ENCODE measurements at places on chromosomes 1 and 21. TPM values are rescaled to one million over a fixed set of nuclear protein-coding genes. Genes with fewer than 3 reads are reported as not detected.

GCSAML gene
- total RNA-seq = 0.43 TPM

GATAD2B gene
- total RNA-seq = 70.0 TPM

OR10J1 gene
- total RNA-seq = not detected

USP16 gene
- total RNA-seq = 44.1 TPM

ORC1 gene
- 38.9 TPM for total RNA-seq

- H3K27ac ChIP-seq = no peak overlapping the region
- H3K4me1 ChIP-seq = peaks cover 7% of the 10 kb centered on the region
- peaks cover 6% of the 10 kb centered on the region for H3K36me3 ChIP-seq
- DNase-seq = no peak
Measured at GRCh38 chr1:33219886-33220661, 36.2 kb upstream of the ZNF362 start.

GRCh38 chr1:240109920-240110636, 18.4 kb downstream of the FMN2 start:
- no peaks in the 10 kb centered on the region for H3K27me3 ChIP-seq
- H3K27ac ChIP-seq = no peak overlapping the region
- H3K4me3 ChIP-seq = no peak overlapping the region
- DNase-seq = no peak
- H3K4me1 ChIP-seq = no peaks in the 10 kb centered on the region

DNA sequence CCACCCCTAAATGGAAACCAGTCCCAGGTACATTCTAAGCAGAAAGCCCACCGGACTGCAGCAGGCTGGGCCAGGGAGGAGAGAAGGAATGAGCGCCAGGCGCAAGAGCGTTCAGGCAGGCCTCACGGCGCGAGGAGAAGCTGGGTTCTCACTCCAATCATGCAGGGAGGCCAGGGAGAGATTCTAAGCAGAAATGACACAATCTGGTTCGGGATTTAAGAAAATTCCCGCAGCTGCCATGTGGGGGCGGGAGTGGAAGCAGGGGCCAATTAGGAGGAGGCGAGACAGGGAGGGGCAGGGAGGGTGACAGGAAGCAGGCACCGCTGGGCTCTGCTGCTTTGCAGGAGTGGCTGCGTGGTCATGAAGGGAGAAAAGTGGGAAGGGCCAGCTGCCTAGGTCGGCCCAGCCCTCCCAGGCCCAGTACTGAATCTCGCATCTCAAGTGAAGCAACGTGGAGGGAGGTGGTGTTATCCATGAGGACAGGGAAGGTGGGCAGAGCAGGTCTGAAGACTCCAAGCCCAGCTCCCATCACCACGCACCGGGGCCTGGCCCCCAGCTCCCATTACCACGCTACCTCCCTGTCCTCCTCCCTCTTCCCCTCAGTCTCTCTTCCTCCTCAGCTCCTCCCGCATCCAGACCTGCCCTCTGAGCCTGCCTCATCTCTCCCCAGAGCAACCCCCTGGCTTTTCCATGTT, 11.8 kb downstream of the NPHP4 start:
- no peaks in the 10 kb centered on the region for H3K27me3 ChIP-seq
- DNase-seq = no peak
- no peak overlapping the region for H3K4me3 ChIP-seq
- peaks cover 15% of the 10 kb centered on the region for H3K4me1 ChIP-seq
- H3K36me3 ChIP-seq = peaks cover 16% of the 10 kb centered on the region

DNA sequence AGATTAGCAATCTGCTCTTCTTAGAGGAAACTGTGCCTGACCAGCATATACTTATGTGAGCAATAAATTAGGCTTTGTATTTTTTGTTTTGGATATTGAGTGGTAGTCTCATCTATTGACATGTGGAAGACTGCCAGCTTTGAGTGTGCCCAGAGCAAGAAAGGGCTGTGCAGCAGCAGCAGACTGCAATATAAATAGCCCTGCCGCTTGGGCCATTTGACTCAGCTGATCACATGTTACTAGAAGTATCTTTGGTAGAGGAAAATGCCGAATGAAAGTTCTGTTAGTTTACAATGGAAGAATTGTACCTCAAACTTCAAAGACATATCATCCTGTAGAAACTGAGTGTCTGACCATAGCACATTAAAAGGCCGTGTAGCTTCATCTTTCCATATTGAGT, 9.1 kb upstream of the PSMB2 start:
- peaks cover 61% of the 10 kb centered on the region for H3K27me3 ChIP-seq
- no peaks in the 10 kb centered on the region for H3K36me3 ChIP-seq
- no peaks in the 10 kb centered on the region for H3K4me1 ChIP-seq
- no peak for DNase-seq
- H3K27ac ChIP-seq = no peak overlapping the region
- no peak overlapping the region for H3K4me3 ChIP-seq

DNA sequence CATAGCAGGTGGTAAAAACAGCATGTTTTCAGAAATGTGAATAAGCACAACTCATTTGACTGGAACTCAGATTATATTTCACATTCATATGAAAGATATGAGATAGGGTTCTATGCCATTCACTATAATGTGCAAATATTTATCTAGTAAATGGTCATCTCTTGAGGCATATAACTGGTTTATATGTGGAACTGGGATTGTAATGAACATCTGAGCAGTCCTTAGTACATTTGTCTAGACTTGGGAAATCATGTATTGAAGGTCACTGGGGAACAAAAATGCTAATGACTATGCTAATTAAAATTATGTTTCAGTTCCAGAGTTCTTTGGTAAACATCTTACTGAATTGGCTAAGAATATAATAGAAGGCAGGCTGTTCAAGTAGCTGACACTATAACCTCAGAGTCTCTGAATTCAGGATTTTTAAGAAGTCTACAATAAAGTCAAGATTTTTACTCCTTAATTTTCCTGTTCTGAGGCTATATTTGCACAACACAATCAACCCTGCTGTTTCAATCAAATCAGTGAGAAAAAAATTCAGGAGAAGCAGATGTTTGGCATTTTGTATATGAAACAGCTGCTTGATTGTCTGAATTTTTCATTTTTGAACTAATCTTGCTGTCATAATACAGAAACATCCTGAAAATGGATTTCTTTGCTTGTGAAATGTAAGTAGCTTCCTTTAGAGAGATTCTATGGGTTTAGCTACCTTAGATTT, 244.8 kb upstream of the RGS18 start:
- no peaks in the 10 kb centered on the region for H3K36me3 ChIP-seq
- no peak for DNase-seq
- no peak overlapping the region for H3K27ac ChIP-seq
- no peak overlapping the region for H3K4me3 ChIP-seq

DNA sequence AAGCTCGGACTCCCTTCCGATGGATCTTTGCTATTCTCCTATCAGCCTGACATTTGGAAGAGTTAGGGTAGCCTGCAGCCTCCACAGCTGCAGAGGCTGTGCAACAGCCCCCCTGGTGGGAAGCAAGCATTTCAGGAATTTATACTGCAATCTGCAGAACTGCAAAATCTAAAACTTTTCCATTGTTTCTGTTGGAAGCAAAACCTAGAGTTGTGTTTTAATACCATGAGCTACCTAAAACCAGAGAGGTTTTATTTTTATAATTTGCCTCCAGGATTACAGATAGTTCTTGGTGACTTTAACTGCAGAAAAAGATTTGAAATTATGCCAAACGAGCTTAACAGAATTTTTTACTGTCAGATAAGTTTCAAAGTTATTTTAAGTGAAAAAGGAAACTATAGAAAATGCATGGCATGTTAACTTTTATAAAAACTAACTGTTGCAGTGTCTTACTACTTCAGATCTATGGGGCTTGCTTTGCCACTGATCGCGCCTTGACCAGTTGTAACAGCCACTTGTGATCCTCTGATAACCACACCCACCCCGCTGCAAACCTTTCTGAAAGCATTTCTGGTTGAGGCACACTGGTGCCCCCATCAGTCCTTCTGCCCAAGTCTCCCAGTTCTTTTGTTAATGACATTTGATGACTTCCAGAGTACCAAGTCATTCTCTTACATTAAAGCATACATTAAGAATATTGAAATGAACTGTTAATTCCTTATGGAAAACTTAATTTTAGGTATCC, 64.8 kb downstream of the PRDM2 start:
- no peak overlapping the region for H3K27ac ChIP-seq
- peaks cover 33% of the 10 kb centered on the region for H3K4me1 ChIP-seq
- no peak overlapping the region for H3K4me3 ChIP-seq
- H3K27me3 ChIP-seq = no peaks in the 10 kb centered on the region

- no peaks in the 10 kb centered on the region for H3K36me3 ChIP-seq
- H3K27ac ChIP-seq = no peak overlapping the region
- peak overlapping the region; percentile 94 for H3K4me3 ChIP-seq
- no peaks in the 10 kb centered on the region for H3K27me3 ChIP-seq
Measured at GRCh38 chr1:10428984-10429383, 1.2 kb upstream of the CENPS start.

- no peak overlapping the region for H3K27ac ChIP-seq
- H3K27me3 ChIP-seq = peaks cover 32% of the 10 kb centered on the region
- no peak overlapping the region for H3K4me3 ChIP-seq
- no peaks in the 10 kb centered on the region for H3K36me3 ChIP-seq
- no peaks in the 10 kb centered on the region for H3K4me1 ChIP-seq
Measured at GRCh38 chr21:36718951-36719501, 20.1 kb downstream of the SIM2 start.

All from activated T-helper 2 cell treated with anti-CD3 and anti-CD28 coated beads, Interferon-gamma antibody, Interleukin-2, Interleukin-4, amounts not matched to agents 10 μg/mL and 5 μg/mL and 100 μg/mL, durations not matched to agents 14 hours and 24 hours and 36 hours (primary cell).